ENCODE measurements at places on chromosomes 4 and X.
A peak's percentile ranks its signal among the peaks of the same experiment; 100 is the strongest.

GRCh38 chr4:20297261-20297660 is 45.6 kb downstream of the SLIT2 start:
- DNase-seq, result no peak

DNA sequence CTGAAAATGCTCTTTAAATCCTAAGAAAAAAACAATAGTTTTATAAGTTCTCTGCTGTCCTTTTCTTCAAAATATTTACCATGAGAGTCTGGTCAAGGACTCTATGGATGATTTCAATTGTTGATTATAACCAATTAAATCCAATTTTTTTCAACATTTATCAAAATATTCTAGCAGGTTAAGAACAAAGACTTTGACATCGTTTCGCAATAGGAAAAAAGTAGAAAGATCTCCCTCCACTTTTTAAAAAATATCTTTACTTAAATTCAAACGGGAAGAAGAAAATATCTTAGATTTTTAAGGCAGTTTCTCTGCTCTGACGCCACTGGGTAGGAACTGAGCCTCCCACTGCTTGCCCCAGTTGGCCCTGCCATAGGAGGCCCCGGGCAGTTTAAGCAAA is 44.7 kb upstream of the TMEM154 start:
- DNase-seq, result no peak

DNA sequence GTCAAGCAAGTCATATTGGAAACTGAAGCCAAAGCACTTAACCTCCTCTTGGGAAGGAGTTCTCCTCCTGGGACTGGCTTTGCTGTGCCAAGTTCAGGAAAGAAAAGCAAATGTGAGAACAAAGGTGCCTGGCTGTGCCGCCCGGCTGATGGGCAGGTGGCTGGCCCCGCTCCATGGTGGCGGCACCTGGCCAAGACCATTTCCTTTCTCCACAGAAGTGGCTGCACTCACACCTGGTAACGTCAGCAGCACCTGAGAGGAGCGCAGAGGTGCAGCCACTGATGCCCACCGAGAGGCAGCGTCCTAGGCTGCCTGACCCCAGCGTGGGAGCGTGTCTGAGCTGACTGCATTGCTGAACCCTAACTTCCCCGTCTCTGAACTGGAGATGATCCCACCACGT is 54.3 kb downstream of the DCTD start:
- no peak for DNase-seq

- DNase-seq, result no peak
Observed at GRCh38 chrX:126164689-126165400, 1.2 kb downstream of the DCAF12L2 start.

DNA sequence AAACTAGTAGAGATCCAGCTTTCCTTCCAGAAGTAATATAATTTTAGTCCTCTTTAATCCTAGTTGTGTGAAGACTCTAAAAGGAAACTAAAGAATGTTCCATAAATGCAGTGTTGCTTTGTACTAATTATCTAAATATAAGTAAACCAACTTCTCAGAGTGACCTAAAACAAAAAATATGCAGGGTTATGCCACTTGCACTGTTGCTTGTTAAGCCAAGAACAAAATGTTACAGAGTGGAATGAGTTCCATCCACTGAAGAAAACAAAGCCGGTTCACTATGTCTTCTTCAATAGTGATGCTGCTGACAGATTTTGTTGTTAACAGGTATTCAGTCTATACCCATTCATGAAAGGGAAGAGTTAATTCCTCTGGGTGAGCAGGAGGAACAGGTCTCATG is 252.0 kb upstream of the DIAPH2 start:
- no peak for DNase-seq

GRCh38 chr4:42284030-42284429 is 113.3 kb upstream of the SHISA3 start:
- DNase-seq, result no peak

GRCh38 chrX:141341743-141342142 is 99.4 kb upstream of the SPANXC start:
- no peak for DNase-seq

DNA sequence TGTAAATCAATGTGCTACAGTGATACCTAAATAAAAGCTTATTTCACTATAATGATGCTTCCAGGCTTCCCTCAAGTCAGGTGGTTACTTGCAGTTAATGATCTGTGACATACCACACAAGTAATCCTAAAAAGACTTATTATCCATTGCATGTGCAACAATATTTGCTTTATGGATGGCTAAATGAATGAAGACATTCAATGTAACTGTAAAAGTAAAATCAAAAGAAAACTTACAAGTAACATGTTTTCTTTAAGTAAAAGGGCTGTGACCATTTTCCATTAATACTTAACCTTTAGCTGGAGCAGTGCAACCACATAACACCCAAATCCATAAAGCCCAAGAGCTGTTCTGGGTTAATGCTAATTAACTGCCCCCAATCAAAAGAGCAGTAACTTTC is 42.6 kb downstream of the RAB28 start:
- DNase-seq, result peak; percentile 73

- DNase-seq, result no peak
Observed at GRCh38 chrX:119871245-119871598, 311 bp downstream of the RNF113A start.

DNA sequence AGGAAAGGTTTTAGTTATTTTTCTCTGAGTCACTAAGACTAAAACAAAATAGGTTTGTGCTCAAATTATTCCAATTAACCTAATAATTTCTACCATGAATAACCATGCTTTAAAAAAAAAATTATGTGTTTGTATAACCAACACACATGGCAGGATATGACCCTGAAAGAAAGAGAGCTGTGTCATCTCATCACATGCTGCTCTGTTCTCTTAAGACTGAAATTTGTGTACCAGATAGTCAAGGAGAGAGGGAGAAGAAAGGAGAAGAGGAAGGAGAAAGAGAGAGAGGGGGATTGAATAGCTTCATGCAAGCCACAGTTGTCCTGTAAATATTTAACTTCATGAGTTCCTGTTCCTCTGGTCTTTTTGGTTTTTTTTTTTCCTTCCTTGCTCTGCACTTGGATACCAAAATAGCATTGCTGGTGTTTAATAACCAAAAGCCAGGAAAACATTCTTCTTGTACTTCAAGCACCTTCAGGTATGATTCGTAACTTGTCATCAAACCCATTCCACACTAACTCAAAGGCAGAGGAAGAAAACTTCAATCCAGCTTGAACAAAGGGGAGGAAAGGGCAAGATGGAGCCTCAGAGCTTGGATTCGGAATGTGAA is 6.4 kb upstream of the PROM1 start:
- DNase-seq, result no peak

- peak; percentile 3 for DNase-seq
Observed at GRCh38 chr4:21507439-21507838, 441.1 kb downstream of the KCNIP4 start.

- DNase-seq, result no peak
Observed at GRCh38 chr4:8525383-8526120, 54.6 kb upstream of the GPR78 start.

GRCh38 chr4:40782876-40783275 is 33.1 kb downstream of the NSUN7 start:
- DNase-seq, result no peak

Measured in NCI-H524 treated with DMSO at 0.1 percent for 48 hours (cell line).